ENCODE measurements at places on chromosomes 2 and 18.

DNA sequence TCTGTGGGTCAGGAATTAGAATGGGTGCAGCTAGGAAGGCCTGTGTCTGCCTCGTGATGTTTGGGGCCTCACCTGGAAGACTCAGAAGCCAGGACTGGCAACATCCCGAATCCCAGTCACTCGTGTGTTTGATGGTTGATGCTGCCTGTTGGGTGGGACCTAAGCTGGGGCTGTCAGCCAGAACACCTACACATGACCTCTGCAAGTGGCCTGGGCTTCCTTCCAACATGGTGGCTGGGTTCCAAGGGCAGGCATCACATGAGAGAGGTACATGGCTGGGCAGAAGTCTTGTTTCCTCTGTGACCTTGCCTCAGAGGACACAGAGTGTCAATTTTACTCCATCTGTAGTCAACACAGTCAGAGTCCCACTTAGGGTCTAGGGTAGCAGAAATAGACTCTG lies 177.8 kb downstream of the GBX2 start:
- no peak for DNase-seq

- no peak for DNase-seq
Measured at GRCh38 chr2:202643012-202643858, 8.5 kb downstream of the FAM117B start.

DNA sequence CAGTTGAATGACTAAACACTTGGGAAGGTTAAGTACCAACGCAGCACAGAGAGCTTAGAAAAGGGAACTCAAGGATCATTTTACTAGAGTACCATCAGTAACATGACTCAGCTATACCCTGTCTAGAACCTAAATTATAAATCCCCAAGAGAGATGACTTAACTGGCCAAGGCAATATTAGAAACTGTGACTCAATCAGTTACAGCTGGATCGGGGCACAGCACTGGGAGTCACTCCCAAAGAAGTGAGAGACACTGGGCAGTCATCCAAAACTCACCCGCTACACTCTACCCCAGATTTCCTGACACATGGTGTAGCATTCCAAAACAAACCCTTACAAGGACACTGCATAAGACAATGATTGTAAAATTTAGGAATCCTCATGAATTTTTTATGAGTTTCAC lies 17.7 kb downstream of the IWS1 start:
- peak; percentile 99 for DNase-seq

DNA sequence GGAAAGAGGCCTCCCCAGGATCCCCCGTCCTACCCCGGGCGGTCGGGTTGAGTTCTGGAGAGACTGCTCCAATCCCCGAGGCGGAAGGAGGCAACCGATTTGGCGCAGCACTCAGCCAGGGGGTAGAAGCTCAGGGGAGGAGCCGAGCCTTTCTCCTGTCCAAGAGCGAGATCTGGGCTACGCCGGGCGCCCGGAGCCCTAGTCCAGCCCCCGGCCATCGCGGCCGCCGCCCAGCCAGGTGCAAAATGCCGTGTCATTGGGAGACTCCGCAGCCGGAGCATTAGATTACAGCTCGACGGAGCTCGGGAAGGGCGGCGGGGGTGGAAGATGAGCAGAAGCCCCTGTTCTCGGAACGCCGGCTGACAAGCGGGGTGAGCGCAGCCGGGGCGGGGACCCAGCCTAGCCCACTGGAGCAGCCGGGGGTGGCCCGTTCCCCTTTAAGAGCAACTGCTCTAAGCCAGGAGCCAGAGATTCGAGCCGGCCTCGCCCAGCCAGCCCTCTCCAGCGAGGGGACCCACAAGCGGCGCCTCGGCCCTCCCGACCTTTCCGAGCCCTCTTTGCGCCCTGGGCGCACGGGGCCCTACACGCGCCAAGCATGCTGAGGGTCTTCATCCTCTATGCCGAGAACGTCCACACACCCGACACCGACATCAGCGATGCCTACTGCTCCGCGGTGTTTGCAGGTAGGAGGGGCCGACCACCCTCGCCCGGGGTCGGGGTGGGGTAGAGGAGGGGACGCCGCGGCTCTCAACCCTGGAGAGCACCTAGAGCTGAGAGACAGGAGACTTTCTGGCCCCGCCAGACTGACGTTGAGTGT lies at the start of gene DYSF:
TSS of gene DYSF (plus strand) at position 158 of the 817 bp plus-strand sequence.
- no peak for DNase-seq

GRCh38 chr2:37020212-37020886 lies 54.0 kb upstream of the STRN start:
- DNase-seq = peak; percentile 70

GRCh38 chr18:64110692-64111480 lies 38.0 kb downstream of the LINC00305 start:
- DNase-seq = no peak

- DNase-seq = no peak
Measured at GRCh38 chr18:62524440-62525200, 1.8 kb downstream of the ZCCHC2 start.

DNA sequence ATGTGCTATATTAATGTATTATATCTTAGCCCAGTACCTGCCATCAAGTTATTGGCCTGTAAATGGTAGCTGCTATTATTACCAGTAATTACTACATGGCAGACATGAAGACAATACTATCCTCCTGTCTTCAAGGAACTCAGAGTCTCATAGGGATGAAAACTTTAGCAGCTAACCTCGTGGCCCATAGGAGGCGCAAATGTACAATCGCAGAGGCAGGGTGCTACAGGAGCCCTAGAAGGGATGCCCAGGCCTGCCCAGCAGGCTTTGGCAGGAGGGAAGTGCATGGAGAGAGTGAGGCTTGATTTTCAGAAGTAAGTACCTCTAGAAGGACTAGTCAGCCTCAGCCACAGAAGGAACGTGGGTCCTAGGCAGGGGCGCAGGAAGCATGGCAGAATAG lies 44.7 kb upstream of the KIDINS220 start:
- DNase-seq = peak; percentile 10

GRCh38 chr2:39778775-39779340 lies at the start of gene THUMPD2:
TSS of gene THUMPD2 (minus strand) at chr2:39779258. CDS start at chr2:39779239, 19 bp downstream.
- peak; percentile 50 for DNase-seq

DNA sequence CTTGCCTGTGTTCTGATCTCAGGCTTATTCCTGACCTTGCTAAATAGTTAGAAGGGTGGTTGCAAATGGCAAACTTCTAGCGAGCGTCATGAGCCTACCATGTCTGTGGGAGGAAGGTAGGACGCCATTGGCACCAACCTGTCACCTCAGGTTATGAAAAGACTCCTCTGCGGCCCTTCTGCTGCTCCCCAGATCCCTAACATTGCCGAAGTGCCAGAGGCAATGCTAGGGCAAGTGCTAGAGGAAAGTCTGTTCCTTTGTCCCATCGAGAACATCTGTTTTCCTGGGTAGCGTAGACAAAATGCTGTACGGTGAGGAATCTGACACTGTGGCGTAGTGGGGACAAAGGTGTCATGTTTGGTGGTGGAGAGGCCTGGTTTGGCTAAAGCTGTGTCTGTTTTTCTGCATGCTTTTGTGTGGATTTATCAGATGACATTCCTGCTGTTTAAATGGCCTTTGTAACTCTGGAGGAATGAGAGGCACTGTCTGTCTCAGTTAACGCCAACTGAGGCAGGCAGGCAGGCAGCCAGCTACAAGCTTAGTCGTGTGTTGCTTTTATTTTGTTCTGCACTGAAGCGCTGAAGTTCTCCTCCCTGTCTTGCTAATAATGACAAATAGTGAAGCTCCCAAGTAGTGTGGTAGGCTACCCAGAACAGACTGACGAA lies 94.1 kb downstream of the PRPF40A start:
- no peak for DNase-seq

GRCh38 chr2:233974530-233975071 lies 57.4 kb downstream of the TRPM8 start:
- peak; percentile 87 for DNase-seq

- no peak for DNase-seq
Measured at GRCh38 chr2:10811517-10811916, 1.1 kb downstream of the PDIA6 start.

DNA sequence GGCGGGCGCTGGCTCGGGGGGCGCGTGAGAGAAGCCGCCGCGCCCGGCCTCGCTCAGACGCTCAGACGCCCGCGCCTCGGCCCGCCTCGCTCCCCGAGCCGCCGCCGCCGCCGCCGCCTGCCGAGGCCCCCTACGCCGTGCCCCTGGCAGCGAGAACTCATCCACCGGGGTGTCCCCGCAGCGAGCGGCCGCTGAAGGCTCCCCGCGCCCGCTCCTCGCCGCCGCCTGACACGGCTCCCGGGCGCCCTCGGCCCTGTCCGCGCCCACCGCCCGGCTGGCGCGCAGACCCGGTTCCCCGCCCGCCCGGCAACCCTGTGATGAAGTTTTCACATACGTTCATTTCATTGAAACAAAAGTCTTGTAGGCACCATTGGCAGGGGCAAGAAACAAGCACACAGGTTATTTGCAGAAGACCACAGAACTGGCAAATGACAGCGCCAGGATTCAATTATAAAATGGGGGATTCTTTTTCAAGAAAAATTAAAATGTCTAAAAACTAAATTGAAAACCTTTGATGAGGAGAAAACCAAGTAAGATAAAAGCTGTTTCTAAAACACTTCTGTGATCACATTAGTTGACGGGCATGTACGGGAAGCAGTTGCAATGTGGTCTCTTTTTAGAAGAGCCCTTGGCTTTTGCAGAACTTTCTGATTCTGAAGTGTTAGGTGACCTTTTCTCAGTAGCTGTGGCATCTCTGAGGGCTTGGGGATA lies 50.5 kb upstream of the TUBA3D start:
- no peak for DNase-seq

GRCh38 chr2:39007875-39008504 lies 112.9 kb downstream of the SOS1 start:
- DNase-seq = no peak

- peak; percentile 75 for DNase-seq
Measured at GRCh38 chr18:12838178-12838634, 45.8 kb downstream of the PTPN2 start.

DNA sequence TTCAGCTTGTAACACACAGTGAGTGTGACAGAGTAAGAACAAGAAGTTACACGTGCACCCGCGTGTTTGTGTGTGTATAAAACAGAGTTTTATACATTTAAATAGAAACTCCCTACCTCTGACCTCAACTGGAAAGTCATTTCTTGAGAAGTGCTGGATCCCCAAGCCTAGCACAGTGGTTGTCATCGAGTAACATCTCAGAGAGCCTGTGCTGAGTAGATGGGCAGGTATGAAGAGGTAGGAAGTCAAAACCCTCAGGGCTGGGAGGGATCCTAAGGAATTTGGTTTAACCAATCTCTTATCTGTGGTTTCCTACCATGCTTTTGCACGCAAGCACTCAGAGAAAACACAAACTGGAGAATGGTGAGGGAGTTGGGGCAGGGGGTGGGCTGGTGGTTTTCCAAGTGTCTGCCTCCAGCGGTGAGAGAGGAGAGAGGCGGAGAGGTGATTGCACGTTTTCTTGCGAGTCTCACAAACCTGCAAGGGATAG lies 9.2 kb downstream of the ACOXL start:
- no peak for DNase-seq

GRCh38 chr2:172092716-172093415 lies 7.6 kb downstream of the DLX1 start:
- DNase-seq = no peak

DNA sequence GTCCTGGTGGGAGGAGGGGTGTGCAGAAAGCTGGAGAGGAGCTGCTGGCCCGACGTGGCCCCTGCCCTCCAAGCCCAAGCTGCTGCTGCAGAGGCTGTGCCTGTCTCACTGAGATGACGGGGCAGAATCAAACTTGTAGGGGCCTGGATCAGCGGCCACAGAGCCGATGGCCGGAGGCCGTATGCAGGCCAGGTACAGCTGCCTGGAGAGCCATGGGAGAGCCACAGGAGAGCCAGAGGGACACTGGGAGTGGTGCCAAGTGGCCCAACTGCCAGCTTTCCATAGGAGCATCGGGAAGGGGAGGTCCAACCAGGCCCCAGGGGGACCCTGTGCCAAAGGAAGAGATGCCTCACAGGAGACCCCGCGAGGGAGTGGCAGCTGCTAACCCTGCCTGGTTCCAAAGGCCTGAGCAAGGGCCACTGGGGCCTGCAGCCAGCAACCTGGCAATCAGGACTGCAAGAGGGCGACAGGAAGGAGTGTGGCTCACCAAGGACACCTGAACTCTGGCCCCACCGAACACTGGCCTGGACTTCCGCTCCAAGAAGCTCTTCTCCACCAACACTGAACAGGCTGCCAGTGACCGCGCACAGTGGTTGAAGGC lies 70.7 kb downstream of the HDAC4 start:
- DNase-seq = no peak

DNA sequence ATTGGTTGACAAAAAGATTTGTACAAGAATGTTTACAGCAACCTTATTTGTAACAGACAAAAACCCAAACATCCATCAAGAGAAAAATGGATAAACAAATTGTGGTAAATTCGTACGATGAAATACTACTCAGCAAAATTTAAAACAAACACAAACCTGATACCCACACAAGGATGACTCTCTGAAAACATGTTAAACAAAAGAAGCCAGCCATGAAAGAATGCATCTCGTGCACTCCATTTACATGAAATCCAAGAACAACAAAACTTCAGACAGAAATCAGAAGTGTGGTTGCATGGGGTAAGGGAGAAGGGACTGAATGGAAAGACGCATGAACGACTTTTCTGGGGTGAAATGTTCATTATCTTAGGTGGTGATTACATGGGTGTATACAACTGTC lies 93.4 kb downstream of the SLC25A12 start:
- DNase-seq = no peak

DNA sequence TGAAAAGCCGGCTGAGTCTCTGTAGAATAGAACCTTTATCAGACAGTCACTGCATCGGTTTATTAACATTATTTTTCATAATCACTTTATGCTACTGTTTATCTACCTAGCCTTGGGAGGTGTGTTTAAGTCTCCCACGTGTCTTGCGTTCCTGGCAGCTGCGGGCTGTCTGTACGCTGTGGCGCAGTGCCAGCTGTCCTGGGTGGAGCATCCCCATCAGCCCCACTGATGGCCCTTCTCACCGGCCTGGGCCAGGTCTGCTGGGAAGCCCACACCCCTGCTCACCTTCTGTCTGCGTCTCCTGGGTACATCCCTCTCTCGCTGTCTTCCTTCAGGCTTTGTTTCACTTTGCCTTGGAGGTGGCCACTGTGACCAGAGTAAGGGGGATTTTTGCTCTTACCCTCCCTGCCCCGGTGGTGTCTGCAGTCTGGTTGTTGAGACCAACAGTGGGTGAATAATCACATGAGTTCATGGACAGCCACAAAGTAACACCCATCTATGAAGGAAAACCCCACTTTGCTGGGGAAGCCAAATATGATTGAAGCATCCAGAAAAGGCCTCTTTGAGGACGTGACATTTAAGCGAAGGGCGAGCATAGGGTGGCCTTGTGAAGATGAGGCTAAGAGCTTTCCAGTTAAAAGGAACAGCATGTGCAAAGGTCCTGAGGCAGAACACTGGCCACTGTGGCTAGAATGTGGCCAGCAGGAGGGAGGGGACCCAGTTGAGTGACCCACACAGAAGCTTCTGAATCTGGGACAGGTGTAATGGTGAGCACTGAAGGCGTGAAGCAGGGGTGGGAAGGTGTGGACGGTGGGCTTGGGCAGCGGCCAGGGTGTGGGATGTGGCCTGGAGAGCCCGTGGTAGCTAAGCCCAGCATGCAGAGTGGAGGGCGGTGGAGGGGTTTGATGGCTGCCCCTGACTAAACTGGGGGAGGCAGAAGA lies 41.7 kb downstream of the RAMP1 start:
- DNase-seq = no peak

All from stromal cell of bone marrow (primary cell).